ENCODE measurements at places on chromosomes 4 and X.
A peak's percentile ranks its signal among the peaks of the same experiment; 100 is the strongest.

DNA sequence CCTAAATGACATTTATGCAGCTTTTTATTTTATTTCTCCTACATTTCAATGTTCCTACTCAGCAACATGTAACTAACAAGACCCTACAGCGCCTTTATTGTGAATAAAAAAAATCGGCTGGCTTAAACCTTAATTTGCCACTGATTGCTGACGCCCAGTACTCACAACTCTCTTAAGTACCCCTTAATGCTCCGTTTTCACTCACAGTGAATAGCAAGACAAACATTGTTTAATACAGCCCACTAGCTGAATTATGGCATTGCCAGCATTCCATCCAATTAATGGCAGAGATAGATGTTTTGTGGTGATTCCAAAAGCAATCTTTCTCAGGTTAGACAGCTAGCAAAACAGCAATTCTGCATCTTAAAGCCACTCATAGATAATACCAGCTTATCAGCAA is 61.1 kb downstream of the PPARGC1A start:
- DNase-seq: no peak

DNA sequence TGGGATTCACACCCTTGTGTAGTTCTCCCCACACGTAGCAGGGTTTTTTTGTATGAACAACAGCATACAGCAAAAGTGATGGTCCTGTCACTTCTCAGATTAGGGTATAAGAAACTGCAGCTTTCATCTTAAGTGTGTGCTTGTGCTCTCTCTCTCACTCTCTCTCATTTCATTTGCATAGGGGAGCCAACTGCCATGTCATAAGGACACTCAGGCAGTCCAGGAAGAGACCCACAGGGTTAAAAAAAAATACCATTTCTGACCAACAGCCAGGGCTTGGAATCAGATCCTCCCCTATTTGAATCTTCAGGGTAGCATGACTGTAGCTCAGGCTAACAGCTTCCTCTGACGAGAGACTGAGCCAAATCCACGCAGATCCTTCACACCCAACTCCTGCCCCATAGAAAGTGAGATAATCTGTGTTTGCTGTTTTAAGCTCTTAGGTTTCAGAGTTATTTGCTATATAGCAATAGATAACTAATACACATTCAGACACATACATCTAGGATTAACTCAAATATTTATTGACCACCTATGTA is 331.2 kb downstream of the PAPSS1 start:
- no peak for DNase-seq

DNA sequence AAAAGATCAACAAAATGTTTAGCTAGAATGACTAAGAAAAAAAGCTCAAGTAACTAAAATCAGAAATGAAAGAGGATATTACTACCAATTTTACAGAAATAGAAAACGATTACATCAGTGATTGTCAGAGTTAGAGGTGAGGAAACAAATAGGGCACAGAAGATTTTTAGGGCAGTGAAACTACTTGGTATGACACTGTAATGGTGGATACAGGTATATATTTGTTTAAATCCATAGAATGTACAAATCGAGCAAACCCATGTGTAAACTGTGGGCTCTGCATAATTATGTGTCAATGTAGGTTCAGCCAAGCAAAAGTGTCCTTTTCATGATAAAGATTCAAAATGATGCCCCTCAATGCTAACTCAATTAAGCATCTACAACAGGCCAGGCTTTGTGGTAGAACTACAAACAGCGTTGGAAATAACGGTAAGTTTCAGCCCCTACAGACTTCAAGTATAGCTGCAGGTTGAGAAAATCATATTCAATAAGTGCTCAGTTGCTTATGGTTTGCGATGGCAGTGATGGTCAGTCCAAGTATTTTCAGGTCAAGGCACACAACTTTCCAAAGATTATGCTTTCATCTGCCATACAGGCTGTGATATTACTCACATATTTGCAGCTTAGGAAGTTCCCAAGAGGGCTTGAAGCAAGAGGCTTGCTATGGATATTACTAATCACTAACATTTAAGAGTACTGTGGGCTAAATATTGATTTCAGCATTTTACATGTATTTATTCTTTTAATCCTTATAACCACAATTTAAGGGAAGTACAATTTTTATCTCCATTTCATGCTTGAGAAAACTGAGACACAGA is 158.6 kb downstream of the TET2 start:
- DNase-seq: no peak

DNA sequence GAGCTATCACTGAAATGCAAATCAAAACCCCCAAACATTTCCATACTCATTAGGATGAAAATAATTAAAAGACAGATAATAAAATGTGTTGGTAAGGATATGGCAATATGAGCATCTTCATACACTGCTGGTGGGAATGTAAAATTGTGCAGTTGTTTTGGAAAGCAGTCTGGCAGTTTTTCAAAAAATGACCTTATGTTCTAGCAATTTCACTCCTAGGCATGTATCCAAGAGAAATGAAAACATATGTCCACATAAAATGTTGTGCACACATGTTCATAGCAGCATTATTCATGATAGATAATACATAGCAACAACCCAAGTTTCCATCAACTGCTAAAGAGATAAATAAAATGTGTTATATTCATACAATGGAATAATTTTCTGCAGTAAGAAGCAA is 14.8 kb upstream of the GPRASP2 start:
- no peak for DNase-seq

DNA sequence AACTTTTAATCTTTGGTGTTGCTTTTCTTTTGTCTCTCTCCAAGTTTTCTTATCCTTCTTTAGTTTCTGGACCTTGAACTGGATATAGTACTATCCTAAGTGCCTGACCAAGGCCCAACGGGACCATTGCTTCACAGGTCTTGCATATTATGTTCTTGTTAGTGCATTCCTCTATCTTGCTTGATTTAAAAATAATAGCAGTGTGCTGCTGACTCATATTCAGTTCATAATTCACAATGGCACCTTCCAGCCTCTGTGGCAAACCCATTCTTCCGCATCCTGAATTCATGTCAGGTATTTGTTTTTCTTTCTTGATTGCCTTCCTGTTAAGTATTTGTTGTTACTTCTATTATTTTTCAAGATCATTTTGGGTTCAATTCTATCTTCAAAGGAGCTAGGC is 197.1 kb upstream of the GIMD1 start:
- DNase-seq: no peak

- DNase-seq: peak; percentile 14
Measured at GRCh38 chrX:153818571-153819383, 11.6 kb downstream of the PDZD4 start.

GRCh38 chr4:54144661-54145171 is 44.8 kb downstream of the GSX2 start:
- no peak for DNase-seq

GRCh38 chrX:132480581-132481203 is 8.1 kb downstream of the MBNL3 start:
- peak; percentile 57 for DNase-seq

DNA sequence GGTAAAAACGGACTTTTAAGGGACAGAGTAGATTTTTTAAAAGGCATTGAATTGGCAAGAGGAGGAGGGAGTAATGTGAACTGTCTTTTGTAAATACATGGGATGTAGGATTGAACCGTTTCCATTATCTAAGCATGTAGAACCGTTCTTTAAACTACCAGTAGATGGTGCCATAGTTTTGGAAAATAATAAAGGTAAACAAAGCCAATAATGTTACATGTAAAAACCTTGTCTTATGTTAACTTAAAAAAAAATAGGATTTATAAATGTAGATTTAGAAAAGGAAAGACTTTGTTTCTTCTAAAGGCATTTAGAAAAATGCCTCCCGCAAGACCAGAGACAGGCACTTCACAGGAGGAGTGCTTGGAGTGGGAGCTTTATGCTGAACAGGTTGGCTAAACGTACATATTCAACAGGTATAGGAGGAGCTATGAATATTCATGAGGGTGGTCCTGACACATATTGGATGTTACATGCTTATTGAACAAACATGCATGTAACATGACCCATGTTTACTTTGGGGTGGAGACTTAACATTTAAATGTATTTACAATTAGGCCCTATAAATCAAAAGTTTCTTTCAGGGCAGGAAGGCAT is 45.5 kb upstream of the FAM241A start:
- DNase-seq: peak; percentile 68

DNA sequence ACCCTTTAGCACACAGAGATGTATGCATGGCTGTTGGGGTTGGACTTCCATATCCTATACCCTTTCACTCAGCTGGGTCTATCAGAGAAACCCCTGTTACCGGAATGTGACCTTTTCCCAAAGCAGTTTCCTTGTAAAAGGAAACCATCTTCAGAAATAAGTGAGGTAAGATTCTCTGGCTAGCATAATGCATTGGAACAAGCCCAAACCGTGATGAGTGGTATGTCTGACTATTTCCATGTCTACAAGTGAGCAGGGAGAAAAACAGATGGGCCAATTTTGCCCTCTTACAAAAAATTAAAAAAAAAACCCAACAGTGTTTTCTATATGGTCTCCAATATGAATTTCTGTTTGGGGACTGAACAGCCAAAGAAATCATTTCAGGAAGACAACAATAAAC is 283.9 kb downstream of the SMARCA1 start:
- no peak for DNase-seq

DNA sequence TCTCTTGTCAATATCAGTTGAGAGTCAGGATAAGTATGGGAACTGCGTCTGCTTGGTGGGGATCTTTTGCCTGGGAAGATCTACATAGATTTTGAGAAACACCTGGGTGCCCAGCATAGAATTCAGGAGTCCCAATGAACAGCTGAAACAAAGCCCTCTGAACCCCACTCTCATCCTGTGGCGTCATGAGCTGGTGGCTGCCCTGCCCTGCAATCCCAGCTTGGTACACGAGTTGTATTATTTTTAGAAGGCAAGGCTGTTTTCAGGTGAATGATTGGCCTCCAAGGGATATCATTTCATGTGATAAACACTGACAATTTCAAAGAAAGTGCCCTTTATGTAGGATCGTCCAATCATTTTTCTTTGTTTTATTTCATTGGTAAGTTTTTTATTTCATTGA is 60.8 kb downstream of the HCCS start:
- DNase-seq: no peak

DNA sequence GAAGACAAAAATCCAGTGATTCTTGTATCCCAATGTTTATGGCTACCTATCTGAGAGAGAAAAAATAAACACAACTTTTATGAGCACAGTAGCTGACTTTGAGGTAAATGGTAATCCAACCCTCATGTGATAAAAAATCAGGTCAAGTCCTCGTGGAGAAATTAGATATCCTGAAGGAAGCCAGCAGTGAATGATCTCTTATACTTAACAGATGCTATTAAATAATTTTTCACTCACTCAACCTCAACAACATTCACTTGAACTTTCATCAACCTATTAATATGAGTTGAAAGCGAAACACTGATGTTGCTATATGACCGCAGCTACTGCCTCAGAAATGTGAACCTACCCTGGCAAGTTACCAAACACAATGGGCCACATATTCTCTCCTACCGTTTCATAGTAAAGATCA is 105.4 kb downstream of the GPC3 start:
- DNase-seq: no peak

DNA sequence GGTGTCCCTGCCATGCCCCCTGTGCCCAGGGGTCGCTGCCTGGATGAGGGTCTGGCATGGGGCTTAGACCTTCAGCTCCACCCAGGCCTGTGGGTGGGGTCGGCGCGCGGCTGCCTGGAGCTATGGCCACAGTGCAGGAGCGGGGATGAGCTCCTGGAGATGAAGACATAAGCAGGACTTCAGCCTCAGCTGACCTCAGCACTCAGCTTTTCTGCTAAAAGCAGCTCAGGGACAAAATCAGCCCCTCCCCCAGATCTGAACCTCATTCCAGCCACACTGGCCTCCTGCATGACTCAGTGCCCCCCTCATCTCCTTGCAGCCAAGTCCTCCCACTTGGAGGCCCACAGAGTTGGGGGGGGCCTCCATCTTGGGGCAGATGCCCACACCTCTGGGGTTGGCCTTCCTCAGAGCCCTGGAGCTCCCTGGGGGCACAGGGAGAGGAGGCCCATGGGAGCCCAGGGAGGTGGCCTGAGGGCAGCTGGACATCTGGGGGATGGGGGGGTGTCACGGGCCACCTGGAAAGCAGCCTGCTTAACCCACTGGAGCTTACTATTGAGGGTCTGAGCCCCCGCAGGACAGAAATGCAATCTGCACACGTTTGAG is 19.4 kb upstream of the CPLX1 start:
- DNase-seq: no peak

- no peak for DNase-seq
Measured at GRCh38 chrX:112874175-112874574, 33.5 kb upstream of the AMOT start.

DNA sequence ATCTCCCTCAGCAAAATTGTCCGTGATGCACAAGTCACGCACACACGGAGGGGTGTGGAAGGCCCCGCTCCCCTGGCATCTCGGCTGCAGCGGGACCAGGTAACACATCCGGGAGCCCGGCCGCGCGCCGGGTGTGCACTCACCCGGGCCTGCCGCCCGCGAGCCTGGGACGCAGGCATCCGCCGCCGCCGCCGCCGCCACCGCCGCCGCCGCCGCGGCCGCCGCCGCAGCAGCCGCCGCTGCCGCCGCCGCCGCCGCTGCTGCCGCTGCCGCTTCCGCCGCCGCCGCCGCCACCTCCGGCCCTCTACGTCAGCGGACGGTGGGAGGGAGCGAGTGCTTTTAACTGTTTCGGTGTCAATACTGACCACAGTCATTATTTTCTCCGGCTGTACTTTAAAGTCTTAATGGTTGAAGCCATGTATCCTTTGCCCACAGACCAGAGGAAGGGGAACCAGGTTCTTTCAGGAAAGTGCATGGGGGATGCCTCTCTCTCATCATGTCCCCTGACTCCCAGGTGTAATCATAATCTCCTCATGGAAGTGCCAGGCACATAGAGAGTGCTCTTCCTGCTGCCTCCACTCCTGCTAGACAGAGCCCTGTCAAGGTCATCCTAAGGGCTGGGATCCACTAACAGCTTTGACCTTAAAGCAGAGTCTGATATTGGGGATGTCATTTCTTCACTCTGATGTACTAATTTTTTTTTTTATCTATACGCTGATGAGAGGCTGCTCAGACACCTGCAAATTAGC is 38.0 kb downstream of the MAGEE2 start:
- no peak for DNase-seq

GRCh38 chr4:86901864-86902263 is 9.6 kb upstream of the C4orf36 start:
- no peak for DNase-seq

DNA sequence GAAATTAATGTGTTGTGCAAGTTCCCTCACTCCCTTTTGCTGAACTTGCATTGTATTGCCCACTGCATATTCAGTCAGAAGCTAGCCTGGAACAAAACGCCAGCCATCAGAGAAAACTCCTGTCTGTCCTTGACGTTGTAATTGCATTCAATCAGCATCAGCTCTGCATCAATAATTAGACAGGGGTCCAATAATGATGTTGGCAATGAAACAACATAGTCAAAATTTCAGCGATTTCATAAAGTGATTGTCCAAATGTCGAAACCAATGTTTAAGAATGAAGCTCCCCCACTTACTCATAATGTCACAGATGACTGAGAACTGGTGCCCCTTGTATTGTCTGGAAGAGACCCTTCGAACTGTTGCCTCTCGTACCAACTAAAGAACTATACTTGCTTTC is 504.2 kb upstream of the TENM3 start:
- no peak for DNase-seq

GRCh38 chr4:48906206-48907173 is at the start of gene OCIAD2:
Gene OCIAD2, minus strand, starts transcription at chr4:48906774. Its CDS starts 2,225 bp downstream, at chr4:48904549.
- DNase-seq: no peak

GRCh38 chr4:95289028-95289634 is 259.6 kb downstream of the UNC5C start:
- DNase-seq: no peak

Measured in globus pallidus (tissue), 1 donor.